Caudate nucleus (tissue), 63 donors: ENCODE measurements at places on chromosomes 12 and 14.

GRCh38 chr12:49583366-49584094 lies 15.6 kb upstream of the MCRS1 start:
- DNase-seq, result no peak

DNA sequence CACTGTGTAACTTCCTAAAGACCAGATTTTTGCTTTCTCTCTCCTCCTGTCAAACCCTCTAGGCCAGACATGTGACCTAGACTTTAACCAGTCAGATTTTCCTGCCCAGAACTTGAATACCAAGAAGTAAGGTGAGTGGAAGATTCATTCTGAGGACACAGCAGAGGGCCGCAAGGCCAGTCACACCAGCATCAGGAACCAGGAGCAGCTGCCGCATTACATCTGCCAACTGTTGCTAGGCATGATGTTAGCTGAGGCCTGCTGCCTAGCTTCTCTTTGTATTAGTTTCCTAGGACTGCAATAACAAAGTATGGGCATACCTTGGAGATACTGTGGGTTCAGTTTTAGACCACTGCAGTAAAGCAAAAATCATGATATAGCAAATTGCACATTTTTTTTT lies 101.9 kb upstream of the BMP4 start:
- DNase-seq, result no peak

GRCh38 chr12:88327276-88327675 lies 185.2 kb downstream of the TMTC3 start:
- no peak for DNase-seq

GRCh38 chr14:104757681-104758392 lies 4.9 kb downstream of the SIVA1 start:
- DNase-seq, result no peak

GRCh38 chr12:44544018-44544417 lies 332.1 kb downstream of the NELL2 start:
- DNase-seq, result no peak

DNA sequence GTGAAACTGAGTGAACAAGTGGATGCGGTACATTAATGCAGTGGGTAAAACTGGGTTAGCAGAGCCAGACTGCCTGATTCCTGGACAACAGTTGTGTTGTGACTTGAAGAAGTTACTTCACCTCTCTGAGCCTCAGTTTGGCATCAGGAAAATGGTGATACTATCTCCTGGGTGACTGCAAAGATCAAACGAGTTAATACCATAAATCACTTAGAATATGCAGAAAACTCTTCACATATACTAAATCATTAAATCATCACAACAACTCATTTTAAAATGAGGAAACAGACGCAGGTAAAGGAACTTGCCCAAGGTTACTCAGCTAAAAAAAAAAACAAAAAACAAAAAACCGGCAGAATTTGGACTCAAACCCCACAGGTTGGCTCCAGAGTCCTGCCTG lies 811 bp downstream of the MTERF2 start:
- DNase-seq, result no peak
